ENCODE measurements at places on chromosomes 7 and 10. TPM values are rescaled to one million over a fixed set of nuclear protein-coding genes. Genes with fewer than 3 reads are reported as not detected.

GRCh38 chr7:126702242-126703016, 550.3 kb downstream of the GRM8 start:
- no peak for DNase-seq

GRCh38 chr10:127398140-127398970, 150.8 kb upstream of the NPS start:
- DNase-seq = no peak

- no peak for DNase-seq
Measured at GRCh38 chr7:107843184-107843583, 40.2 kb upstream of the SLC26A3 start.

UBE2D1 gene
- 6.7 TPM for total RNA-seq
